ENCODE measurements at places on chromosomes 2 and 18.

DNA sequence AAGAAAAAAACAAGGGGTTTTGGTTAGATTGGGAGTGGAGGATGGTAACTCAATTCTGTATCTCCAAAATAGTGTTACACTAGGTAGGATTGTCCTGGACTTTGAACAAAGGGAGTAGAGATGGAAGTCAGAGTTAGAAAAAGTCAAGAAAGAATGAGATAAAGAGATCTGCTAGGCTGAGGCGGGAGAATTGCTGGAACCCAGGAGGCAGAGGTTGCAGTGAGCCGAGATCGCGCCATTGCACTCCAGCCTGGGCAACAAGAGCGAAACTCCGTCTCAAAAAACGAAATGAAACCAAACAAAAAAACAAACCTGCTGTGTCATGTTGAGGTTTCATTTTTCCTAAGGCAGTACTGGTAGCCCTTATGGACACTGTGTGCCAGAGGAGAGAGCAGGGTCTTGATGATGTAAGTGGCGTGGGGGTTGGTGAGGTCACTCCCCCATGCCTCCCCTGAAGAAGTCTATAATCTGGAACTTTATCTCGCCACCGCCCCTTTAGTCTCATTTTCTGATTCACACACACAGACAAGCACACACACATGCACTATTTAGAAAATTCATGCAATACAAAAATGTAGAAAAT, 10.5 kb downstream of the DRC1 start:
- no peak for DNase-seq

GRCh38 chr2:161576421-161576820, 47.8 kb upstream of the SLC4A10 start:
- no peak for DNase-seq

GRCh38 chr2:156323754-156324153, 8.8 kb downstream of the NR4A2 start:
- DNase-seq = no peak

DNA sequence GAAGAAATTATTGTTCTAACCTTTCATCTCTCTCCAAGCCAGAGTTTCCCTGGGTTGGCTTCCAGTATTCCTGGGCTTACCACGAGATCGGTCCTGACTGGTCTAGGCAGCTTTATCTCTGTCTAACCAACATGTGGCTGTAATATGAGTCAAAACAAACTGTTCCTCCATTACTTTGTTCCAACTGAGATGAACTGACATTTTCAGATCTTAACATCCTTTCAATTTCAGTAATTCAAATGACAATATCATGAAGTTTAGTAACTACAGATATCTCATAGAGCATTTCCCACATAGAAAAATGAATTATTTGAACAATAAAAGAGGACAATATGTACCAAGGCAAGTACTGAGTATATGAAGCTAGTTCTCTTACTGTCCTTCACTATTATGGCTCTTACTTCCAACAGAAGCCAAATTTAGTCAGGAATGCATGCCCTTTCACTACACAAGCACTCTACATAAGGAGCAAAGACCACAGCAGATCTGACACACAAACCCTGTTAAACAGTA, 15.5 kb downstream of the SLC25A12 start:
- no peak for DNase-seq

GRCh38 chr18:47141289-47141688, 9.0 kb downstream of the HDHD2 start:
- DNase-seq = no peak

GRCh38 chr2:62806231-62806630, 100.7 kb downstream of the EHBP1 start:
- no peak for DNase-seq

DNA sequence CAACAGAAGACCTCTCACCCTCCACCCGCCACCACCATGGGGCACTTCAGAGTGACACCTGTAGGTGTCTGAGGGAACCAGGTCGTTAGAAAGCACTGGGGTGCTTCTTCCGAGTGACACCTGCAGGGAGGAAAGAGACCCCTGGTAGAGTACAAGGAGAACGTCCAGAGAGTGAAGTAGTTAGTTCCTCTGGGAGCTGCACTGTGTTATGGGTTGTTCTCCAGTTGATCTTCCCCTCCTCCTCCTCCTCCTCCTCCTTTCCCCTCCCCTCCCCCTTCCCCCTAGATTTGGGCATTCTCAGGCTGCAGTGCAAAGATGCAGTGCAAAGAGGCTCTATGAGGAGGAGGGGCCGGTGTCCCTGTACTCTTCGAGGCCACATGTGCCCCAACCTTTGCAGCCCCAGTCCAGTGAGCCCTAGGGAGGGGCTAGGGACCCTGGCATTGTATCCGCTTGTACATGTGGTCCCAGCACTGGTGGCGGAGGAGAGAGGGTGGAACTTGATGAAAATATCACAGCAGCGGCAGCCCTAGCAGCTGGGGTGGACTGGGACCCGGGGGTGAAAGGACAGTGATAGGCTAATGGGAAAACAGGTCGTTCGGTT, 850 bp downstream of the DNAJB2 start:
- no peak for DNase-seq

GRCh38 chr2:36702781-36703180, 6.3 kb downstream of the VIT start:
- DNase-seq = no peak

GRCh38 chr2:30148850-30149249, 2.0 kb downstream of the YPEL5 start:
- no peak for DNase-seq

DNA sequence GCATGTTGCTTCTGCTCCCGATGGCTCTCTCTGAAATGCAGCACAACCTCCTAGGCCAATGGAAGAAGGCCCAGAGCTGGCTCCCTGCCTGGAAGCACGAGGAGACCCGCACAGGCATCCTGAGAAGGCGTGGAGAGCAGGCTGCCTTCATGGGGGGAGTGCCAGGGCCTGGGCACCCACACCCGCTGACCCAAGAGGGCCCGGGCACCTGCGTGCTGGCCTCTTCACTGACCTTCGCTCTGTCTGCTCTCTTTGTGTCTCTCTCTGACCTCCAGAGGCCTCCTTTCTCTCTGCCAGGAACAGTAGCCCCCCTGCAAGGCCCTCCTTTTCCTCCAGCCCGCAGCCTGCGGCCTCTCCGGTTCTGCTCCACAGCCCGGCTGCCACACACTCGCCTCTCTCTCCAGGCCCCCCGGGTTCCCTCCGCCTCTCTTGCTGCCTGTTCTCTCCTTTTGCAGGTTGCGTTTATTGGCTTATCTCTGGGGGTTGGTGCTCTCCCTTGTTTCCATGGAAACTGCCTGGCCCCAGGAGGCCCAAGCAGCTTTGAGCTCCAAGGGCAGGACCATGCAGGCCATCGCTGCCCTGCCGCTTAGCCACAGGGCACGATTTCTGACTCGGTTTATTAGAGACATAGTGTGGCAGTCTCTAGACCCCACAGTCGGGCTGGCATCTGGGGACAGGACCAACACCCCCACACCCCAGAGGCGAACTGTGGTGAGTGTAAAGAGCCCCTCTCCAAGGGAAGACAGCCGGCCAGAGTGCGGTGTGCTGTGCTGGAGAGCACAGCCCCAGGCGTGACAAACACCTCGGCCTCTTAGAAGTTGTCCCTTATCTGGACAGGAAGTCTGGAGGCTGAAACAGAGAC, 1.7 kb downstream of the MZT2B start:
- DNase-seq = peak; percentile 20

GRCh38 chr2:34806396-34806795, 1207.3 kb upstream of the FAM98A start:
- no peak for DNase-seq

DNA sequence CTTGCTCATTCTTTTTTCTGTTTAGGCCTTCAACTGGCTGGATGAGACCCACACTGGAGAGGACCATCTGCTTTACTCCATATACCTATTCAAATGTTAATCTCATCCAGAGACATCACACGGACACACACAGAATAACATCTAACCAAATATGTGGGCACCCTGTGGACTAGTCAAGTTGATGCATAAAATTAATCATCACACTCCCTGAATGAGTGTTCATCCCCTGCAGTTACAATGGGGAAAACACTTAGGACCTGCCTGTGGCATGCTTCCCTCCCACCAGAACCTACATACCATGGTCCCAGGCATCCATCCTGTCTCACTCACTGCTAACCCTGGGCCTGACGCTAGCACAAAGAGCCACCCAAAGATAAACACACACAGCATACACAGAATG, 112.8 kb upstream of the TEX51 start:
- no peak for DNase-seq
